ENCODE measurements at places on chromosomes 1 and 21.

DNA sequence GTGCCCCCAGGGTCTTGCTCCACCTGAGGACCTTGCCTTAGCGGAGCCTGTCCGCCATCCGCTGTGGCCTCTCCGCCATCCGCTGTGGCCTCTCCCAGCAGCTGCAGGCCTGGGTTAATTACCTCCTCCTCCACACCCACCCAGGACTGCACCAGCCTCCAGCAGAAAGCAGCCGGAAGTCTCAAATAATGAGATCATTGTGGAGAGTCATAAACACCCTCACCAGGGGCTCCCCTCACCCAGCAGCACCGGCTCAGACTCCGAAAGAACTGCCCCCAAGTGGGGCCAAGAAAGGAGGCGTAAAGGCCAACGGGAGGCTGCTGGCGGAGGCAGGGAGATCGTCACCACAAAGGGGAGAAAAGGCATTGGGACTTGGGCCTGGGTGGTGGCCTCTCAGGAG is 10.7 kb upstream of the GPR153 start:
- H3K4me3 ChIP-seq, result no peak overlapping the region
- no peaks in the 10 kb centered on the region for H3K4me1 ChIP-seq
- no peaks in the 10 kb centered on the region for H3K36me3 ChIP-seq
- H3K27ac ChIP-seq, result no peak overlapping the region
- no peaks in the 10 kb centered on the region for H3K27me3 ChIP-seq
- no peak for DNase-seq

GRCh38 chr1:93668121-93668520 is 13.5 kb downstream of the BCAR3 start:
- no peak for DNase-seq
- peaks cover 6% of the 10 kb centered on the region for H3K36me3 ChIP-seq
- H3K27ac ChIP-seq, result no peak overlapping the region
- no peaks in the 10 kb centered on the region for H3K27me3 ChIP-seq

DNA sequence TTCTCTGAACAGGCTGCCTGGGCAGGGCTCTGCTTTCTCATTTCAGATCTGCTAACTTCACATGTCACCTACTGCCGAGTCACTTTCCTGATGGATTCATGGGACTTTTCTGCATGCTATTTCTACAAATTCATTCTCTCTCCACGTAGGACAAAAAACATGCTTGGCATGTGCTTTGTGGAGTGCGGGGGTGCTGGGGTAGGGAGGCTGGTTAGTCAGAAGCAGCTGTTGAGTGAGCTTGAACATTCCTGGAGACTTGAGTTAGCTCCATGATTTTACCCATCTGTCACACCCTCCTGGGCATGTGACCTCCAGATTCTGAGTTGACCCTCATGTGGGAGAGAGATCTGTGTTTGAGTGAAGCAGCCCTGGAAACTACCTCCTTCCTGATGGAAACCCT is 71.4 kb downstream of the UCK2 start:
- peaks cover 42% of the 10 kb centered on the region for H3K4me1 ChIP-seq
- H3K27me3 ChIP-seq, result no peaks in the 10 kb centered on the region
- H3K4me3 ChIP-seq, result no peak overlapping the region
- no peak for DNase-seq

- H3K27me3 ChIP-seq, result no peaks in the 10 kb centered on the region
- no peak overlapping the region for H3K4me3 ChIP-seq
- H3K27ac ChIP-seq, result no peak overlapping the region
These were observed 30.3 kb downstream of the HOOK1 start for GRCh38 chr1:59845091-59845490.

DNA sequence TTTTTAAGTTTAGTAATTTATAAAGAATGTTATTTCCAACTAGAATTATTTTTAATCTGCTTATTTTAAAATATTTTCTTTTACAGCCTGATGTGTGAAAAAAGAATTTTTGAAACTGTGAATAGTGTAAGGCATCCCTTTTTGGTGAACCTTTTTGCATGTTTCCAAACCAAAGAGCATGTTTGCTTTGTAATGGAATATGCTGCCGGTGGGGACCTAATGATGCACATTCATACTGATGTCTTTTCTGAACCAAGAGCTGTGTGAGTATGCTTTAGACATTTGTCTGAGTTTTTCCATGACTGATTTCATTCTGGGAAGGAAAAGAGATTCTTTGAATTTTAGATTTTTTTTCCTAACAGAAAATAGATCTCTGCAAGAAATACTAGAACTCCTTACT is 77.9 kb downstream of the GTF2B start:
- H3K27ac ChIP-seq, result no peak overlapping the region
- H3K27me3 ChIP-seq, result no peaks in the 10 kb centered on the region
- no peak overlapping the region for H3K4me3 ChIP-seq

All from Calu3 (cell line).